ENCODE measurements at places on chromosomes 5 and 9.

DNA sequence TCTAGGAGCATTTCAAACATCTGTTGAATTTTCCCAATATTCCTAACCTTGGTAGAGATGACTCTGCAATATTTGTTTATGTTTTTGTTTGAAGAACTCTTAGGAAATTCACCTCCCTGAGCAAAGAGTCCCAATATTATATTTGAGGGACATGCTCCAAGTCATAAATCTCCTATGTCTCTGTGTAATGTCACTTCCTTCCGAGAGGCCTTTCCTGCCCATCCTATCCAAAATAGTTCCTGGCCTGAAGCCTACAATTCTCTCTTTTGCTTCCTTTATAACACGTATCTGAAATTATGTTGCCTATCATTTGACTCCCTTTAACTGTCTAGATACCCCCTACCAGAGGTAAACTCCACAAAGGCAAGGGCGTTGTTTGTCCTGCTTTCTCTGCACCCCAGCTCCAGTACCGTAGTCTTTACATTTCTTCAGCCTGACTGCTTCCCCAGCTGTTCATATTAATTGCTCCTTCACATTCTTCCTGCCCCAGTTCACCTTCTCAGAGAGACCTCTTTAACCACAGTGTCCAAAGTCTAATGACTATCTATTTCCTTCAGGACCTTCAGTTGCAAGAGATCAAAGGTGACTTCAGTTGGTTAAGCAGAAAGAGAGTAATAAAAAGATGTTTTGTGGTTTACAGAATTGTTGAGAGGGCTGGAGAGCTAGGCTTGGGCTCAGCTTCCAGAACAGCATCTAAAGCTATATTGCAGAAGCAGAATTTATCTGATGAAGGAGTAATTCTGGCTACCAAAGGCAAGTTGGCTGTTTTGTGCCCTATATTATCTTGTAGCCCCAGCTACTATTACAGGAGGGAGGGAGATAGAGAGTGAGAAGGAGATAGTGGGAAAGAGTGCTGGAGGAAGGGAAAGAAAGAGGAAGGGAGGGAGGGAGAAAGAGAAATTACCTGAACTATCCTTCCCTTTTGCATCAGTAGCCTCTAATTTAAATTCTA, 109.3 kb upstream of the TMEM161B start:
- no peak for DNase-seq

- no peak for DNase-seq
Observed at GRCh38 chr9:137582286-137582860, 3.6 kb upstream of the DPH7 start.

DNA sequence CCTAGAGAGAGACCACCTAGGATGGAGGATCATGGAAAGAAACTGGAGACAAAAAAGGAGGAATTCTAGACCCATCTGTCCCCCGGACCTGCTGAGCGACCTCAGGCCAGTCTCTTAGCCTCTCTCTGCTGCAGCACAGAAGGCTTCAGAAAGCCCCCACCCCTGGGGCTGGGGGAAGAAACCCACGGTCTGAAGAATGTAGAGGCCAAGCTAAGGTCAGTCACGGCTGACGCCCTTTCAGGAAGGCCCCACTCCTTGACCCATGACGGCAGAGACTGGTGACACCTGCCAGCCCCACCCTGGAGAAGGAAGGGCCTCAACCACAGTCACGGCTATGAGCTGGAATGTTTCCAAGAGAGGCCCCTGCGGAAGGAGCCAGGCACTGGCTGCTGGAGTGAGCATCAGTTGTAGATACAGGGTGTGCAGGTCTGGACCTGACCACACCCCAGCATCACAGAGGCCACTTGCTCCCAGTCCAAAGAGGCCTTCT, 120.5 kb upstream of the BOD1 start:
- no peak for DNase-seq

DNA sequence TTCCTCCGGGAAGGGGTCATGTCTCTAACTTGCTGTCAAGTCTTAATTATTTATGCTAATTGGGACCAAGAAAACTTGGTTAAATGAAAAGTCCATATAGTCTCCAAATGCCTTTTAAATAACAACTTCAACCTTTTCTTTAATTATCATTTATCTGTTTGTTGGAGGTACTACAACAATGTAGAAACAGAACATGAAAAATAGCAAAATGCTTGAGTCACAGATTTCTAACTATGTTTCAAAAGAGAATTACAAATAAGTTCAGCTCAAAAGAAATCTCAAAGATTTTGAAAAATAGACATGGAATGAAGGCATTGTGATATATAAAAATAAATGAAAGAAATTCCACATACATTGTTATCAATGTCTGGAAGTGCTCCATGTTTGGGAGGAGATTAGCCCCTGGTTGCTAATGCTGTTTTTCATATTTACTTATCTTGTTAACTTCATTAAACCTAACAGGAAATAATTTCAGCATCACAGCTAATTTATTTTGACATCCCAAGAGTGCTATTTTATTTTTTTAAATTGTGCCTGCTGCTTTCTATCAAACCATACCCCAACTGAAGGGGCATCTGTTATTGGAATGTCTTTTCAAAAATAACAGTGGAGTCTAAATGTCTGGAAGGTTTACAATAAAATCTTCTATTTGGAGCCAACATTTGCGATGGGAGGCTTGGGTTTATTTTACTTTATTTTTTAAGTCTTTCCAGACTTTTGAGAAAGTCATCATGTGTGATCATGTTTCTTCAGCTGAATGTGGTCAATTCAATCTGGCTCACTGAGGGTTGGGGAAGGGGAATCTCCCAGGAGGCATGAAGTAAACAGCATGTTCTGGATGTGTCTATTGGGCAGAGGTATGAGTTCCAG, 53.1 kb upstream of the ANKRD55 start:
- DNase-seq: no peak

GRCh38 chr5:45399041-45399440, 297.1 kb downstream of the HCN1 start:
- DNase-seq: no peak
